Aortic smooth muscle cell (primary cell): ENCODE measurements at places on chromosomes 3 and 15. TPM values are rescaled to one million over a fixed set of nuclear protein-coding genes. Genes with fewer than 3 reads are reported as not detected.

The GALNT15 gene
- 2.8 and 11.5 TPM in 2 replicates for total RNA-seq

The ZIC1 gene
- total RNA-seq: under 0.01 TPM in 1 of 2 replicates, not detected in the other

The UBAP1L gene
- total RNA-seq: 1.2 TPM in 2 replicates

The PRSS50 gene
- total RNA-seq: not detected in 2 replicates

The UBE3A gene
- 54.2 and 60.0 TPM in 2 replicates for total RNA-seq

The CTXN2 gene
- not detected in 2 replicates for total RNA-seq

The FOXB1 gene
- total RNA-seq: not detected in 2 replicates

The OR5H14 gene
- not detected in 2 replicates for total RNA-seq

The ADGRG7 gene
- 52.7 TPM in 1 of 2 replicates, not detected in the other for total RNA-seq

The ZNF385D gene
- 1.8 and 2.0 TPM in 2 replicates for total RNA-seq
